ENCODE measurements at places on chromosomes 3 and 15. TPM values are rescaled to one million over a fixed set of nuclear protein-coding genes. Genes with fewer than 3 reads are reported as not detected.

GRCh38 chr3:97960993-97961766 is 11.1 kb downstream of the RIOX2 start:
- peaks cover 12% of the 10 kb centered on the region for H3K4me1 ChIP-seq
- no peak for DNase-seq
- no peak overlapping the region for H3K27ac ChIP-seq
- H3K27me3 ChIP-seq, result no peaks in the 10 kb centered on the region

DNA sequence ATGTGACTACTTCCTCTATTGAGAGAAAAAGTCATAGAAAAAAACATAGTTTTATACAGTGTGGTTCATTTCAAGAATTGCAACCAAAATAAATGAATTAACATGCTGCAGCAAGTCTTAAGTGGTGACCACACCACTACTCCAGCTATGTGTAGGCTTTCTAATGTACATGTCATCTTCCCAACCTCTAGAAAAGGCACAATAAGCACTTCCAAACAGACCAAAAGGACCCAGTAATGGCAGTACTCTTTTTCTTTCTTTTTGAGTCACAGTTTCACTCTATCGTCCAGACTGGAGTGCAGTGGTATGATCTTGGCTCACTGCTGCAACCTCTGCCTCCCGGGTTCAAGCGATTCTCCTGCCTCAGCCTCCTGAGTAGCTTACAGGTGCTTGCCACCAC is 219.3 kb upstream of the KBTBD8 start:
- no peak overlapping the region for H3K4me3 ChIP-seq
- no peaks in the 10 kb centered on the region for H3K27me3 ChIP-seq
- no peaks in the 10 kb centered on the region for H3K4me1 ChIP-seq
- no peak for DNase-seq

DNA sequence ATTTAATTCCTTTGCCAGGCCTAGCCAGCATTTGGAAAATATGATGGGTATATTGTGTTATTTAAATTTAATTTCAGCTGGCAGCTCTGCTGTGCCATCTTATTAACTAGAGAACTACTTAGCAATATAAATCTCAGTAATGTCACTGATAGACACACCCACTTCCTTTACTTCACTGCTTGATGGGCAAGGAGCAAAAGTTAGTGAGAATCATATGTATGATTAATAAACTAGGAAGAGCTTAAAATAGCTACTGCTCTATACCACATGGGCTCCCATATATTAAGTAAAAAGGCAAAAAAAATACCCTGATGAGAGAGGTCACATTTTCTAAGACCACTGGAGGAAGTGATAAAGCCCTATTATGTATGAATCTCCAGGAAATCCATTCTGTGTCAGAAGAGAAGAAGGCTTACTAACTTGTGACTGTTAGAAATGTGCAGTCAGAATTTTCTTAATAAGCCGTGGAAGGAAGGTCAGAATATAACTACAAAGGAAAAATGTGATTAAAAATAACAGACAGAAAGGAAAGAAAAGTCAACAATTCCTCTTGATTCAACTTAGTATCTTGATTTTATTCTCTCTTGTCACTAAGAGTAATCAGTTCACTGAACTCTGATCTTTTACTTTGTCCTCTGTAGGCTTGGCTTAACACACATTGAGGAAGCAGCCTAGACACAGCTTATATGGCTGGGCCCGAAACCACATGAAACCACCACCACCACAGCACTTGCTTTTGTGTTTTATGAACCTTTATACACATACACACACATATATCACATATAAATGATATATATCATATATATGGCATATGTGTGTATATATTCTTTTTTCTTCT is 1233.9 kb upstream of the ALCAM start:
- DNase-seq, result no peak
- H3K36me3 ChIP-seq, result no peaks in the 10 kb centered on the region
- no peak overlapping the region for H3K4me3 ChIP-seq

DNA sequence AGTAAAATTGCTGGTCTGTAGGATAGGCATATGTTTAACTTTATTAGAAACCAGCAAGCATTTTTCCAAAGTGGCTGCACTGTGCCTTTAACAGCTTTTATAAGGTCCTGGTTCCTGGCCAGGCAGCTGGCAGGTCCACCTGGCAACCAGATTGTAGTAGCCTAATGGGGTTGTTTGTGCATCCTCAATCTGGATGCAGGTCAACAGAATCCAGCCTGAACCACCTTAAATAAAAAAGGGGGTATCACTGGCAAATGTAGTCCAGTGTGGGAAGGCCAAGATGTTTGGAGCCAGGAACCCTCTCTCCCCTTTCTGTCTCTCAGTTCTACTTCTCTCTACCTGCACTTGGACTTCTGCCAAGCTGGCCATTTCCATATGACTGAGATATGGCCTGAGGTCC is 200.3 kb downstream of the ZNF621 start:
- H3K27ac ChIP-seq, result no peak overlapping the region
- no peaks in the 10 kb centered on the region for H3K27me3 ChIP-seq
- H3K4me3 ChIP-seq, result no peak overlapping the region
- DNase-seq, result no peak
- no peaks in the 10 kb centered on the region for H3K4me1 ChIP-seq

Gene SLC27A2
- total RNA-seq, result 7.5 TPM

All from PC-9 (cell line).